ENCODE measurements at places on chromosomes 5 and 9.

DNA sequence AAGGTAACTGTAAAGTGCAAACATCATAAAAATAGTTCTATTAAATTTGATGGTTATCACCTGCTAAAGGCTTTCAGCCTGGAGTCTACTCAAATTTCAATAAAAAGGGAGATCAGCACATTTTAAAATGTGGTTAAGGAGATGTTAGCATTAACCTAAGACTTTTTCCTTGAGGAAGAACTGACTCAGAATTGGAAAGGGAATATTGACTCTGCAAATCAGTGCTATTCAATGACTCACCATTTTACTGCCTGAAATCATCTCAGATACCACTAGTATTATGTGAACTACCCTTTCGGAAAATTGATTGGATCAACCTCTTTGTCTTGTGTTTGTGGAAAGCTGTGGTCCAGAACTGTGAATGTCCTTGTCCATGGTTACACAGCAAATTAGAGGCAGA is 113.3 kb downstream of the ADRB2 start:
- no peak for DNase-seq

DNA sequence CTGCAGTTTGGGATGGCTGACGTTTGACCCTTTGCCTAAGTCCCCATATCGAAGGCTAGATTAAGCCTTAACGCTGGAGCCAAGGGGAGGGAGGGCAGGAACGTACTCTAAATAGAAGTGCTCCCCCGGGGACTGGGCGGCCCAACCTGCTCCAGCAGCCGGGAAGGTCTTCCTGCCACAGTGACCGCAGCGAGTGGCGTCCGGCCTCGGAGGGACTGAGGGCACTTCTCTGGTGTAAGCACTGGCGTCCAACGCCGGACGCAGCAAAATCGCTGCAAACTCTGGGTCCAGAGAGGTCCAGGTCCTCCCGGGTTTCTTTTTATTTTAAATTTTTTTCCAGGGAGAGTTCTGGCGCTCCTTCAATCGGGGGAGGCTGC is 505 bp upstream of the ACER2 start:
- DNase-seq: peak; percentile 83

GRCh38 chr9:81417299-81417675 is 272.1 kb downstream of the TLE1 start:
- no peak for DNase-seq

DNA sequence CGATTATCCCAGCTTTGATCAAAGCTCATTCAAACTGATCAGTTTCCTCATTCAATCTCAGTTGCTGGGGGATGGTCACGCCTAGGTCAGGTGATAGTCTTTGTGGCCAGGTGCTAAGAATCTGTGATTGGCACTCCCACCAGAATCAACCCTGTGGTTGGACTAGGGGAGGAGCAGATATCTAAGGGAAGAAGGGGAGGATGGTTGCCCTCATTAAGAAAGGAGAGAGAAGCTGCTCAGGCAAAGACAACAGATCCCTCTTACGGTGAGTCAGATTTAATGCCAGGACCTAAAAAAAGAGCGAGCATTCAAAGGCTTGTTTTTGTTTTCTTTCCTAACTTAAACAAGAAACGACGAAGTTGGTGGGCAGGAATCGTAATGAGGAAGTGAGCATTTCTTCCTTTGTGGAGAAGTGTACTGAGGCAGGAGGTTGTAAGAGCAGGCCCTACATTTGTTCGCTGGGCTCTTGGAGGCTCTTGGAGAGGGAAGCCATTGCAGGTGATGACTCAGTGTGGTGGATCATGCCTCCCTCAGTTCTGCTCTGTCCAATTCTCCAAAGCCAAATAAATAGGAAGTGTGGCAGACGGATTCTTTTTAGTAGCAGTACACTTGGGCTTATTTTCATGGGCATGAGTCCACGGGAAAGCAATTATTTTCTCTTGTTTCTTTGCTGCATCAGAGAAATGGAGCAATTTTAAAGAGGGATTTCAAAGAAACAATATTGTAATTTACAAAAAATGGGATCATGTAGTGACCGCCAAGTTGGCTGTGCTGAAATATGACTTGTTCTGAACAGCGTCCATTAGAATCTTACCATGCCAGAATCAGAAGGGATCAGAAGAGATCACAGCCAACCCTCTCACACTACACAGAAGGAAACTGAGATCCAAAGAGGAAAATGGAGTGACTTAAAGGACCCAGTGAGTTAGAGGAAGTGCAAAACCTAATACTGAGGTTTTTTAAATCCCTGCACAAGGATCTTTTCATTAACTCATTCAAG is 18.7 kb upstream of the TGFBR1 start:
- no peak for DNase-seq

DNA sequence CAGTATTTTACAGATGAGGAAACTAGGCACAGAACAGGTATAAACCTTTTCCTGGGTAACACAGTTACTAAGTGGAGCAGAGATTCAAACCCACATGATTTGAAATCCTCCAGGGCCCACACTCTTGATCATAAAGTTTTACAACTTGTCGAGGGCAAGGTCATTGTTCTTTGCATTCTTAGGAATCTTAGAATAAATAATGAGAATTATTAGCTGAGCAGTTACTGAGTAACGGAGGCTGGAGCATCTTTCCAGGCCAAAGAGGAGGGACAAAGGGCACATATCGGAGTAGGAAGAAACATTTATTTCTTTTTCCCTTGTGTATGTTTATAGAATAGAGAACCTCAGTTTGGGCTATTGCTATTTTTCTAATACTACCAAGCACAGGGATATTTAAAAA is 27.1 kb upstream of the F2R start:
- DNase-seq: no peak

- no peak for DNase-seq
Measured at GRCh38 chr9:127316586-127317323, 52.2 kb downstream of the GARNL3 start.

DNA sequence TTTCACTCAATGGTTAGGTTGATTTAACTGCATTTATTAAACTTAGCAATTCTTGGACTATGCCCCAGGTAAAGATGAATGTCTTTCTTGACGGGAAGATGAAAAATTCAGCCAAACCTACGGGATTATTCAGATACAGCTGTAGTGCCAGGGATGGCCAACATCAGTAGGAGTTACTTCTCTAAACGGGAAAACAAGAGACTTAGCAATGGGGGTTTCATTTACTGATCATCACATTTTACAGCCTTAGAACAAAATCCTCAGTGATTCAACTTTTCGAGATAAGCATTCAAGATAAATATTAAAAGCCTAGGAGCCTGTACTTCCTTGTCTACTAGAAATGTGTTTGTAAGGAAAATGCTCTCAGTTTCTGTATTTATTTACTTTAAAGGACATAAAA is 46.1 kb downstream of the S1PR3 start:
- no peak for DNase-seq

- DNase-seq: no peak
Measured at GRCh38 chr5:39371367-39371635, 7.0 kb upstream of the C9 start.

DNA sequence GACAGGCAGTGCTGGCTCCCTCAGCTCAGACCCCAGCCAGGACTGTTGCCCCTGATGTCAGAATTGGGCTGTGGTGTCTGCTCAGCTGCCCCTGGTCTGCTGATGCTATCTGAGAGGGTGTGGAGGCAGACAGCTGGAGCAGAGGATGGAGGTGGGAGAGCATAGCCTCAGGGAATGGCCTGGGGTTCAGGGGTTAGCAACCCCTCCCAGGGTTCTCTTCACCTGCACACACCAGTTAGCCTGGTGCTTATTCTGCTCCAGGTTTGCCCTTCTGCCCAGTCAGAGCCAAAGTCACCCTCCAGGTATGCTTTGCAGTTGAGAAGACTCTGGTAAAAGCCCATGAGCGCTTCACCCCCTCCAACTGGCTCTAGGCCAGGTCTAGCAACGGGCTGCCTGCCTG is 109.8 kb downstream of the SAXO1 start:
- no peak for DNase-seq

DNA sequence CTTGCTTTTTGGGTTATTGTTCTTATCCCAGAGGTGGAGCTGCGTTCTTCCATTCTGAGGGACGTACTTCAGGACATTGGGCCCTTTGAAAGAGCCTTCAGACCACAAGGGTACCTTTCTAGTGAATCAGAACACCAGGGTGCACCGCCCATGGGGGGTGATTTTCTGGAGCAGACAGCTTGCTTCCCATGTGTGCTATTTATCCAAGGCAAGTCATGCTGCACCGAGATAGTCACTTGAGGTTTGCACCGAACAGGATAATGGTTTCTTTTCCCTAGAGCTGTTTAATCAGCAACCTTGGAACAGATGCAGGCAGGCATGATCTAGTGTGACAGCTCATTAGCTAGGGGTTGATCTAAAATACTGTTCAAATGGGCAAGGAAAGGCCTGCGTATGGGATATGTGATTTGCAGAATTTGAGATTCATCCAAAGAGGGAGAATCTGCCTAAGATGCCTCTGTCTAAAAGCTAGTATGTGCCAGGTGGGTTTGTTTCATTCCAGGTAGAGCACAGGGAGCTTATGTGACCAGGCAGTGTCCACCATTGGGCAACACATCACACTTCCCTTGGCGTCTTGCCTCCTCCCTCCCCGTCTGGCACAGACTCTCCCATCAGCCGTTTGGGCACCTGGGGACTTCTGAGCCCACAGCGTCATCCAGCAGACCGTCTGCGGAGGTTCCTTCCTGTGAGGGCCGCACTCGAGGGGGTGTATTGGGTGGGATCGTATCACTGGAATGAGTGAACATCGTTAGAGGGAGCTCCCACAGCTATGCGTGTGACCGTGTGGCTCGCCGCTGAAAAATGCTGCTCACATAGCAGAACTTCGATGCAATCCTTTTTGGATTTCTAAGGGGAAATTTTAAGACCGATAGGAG is 23.0 kb downstream of the ABL1 start:
- DNase-seq: peak; percentile 78

GRCh38 chr5:78060421-78060820 is 234.1 kb downstream of the AP3B1 start:
- no peak for DNase-seq

GRCh38 chr5:107518190-107518589 is 152.5 kb downstream of the EFNA5 start:
- DNase-seq: no peak

DNA sequence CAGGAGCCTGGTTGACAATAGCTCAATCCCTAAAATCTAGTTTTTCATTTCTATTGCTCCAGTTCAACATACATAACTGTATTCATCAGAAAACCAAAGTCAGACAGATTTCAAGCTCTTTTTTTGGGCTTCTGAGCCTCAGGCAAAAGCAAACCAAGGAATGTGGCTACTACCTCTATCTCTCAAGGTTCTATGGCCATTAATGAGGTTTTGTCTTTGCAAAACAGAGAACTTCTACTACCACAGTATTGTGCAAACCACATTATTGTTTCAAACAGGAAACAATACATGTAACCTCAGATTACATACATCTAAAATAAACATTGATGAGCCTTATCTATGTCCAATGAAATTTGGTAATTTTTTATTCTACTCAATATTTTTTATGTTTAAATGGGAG is 35.5 kb upstream of the FTMT start:
- DNase-seq: no peak

- peak; percentile 20 for DNase-seq
Measured at GRCh38 chr5:150616506-150616905, 24.0 kb upstream of the SYNPO start.

DNA sequence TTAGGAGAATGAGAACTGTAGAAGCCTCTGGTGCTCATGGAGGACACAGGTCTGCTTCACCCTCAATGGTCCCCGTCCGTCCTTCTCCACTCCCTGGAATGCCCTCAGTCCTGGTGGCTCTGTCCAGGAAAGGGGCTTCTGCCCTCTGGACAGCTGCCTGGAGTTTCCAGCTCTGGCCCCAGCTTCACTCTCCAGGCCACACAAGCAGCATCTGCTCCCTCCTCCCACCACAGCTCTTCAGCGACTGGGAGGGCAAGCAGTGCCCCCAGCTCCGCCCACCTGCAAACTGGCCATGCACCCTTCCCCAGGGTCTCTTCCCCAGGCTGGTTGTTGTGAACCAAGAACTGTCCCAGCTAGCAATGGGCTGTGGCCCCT is 4.7 kb downstream of the SARDH start:
- peak; percentile 18 for DNase-seq

DNA sequence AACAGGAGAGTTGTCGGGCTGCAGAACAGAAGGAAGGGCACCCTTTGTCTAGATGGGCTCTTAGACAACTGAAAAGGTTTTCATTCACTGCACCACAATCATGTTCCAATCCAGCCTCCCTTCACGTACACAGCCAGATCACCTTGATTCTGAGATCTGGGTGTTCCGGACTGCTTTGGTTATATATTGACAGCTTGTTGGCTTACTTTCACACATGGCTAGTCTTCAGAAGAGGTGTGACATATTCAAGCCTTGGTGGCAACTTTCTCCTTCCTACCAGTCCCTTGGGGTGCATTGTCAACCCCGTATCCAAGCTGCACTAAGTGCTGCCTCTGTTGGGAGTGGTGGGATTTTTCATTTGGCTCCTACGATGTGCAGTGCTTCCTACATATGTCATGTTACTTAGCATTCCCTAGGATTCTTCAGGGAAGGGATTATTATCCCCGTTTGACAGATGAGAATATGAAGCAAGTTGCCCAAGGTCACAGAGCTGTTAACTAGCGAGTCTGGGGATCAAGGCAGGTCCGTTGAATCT is 100.6 kb downstream of the LIFR start:
- DNase-seq: no peak

DNA sequence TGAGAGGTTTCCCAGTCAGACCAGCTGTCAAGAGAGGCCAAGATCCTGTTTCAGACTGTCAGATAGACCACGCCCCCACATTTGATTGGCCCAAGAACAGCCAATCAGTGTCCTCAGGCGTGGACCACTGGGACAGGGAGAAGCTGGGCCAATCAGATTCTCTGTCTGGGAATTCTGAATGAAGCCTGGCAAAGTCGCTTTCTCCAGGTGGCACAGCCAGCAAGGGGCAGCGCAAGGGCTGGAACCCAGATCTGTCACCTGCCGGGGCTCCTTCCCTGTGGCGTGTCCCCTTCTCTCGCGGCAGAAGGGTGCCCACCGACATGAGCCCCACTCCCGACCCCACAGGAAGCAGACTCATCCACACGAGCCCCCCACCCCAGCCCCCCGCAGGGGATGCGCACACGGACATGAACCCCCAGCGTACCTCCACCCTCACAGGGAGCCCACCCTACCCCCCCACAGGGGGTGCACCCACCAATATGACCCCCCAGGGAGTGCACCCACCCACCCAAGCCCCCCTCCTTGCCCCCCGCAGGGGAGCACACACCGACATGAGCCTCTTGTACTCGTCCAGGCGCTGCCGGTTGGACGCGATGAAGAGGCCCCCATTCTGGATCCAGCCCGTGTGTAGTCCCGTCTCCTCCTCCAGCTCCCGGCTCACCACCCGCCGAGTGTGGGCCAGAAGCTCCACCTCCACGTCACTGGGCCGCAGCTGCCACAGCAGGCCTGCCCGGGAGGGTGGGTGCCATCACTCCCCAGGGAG is 6.1 kb downstream of the SARDH start:
- DNase-seq: peak; percentile 39

DNA sequence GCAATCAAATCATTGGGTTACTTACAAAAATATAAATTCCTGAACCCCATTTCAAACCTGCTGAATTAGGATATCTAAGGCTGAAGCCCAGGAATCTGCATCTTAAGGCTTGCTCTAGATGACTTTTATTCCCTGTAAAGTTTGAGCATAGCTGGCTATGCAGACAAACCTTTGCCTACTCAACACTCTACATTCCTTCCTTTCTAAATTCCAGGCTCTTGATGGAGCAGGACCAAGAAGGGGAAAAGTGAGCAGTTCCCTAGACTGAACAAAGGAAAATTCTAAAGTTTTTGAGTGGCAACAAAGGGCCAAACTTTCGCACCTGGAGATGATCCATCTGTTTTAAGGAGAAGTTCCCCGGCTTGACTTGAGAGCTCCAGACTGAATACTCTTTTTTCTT is 9.8 kb upstream of the ADRA1B start:
- no peak for DNase-seq

Data from Right ventricle myocardium superior (tissue), 1 donor.